SJSA1 (cell line): ENCODE measurements at places on chromosomes 11 and 22. TPM values are rescaled to one million over a fixed set of nuclear protein-coding genes. Genes with fewer than 3 reads are reported as not detected.

- DNase-seq, result no peak
Observed at GRCh38 chr22:43883719-43884415, 7.9 kb downstream of the PNPLA5 start.

Gene ANO1
- 0.72 and 1.4 TPM in 2 replicates for total RNA-seq

Gene SLC5A12
- not detected in 2 replicates for total RNA-seq

DNA sequence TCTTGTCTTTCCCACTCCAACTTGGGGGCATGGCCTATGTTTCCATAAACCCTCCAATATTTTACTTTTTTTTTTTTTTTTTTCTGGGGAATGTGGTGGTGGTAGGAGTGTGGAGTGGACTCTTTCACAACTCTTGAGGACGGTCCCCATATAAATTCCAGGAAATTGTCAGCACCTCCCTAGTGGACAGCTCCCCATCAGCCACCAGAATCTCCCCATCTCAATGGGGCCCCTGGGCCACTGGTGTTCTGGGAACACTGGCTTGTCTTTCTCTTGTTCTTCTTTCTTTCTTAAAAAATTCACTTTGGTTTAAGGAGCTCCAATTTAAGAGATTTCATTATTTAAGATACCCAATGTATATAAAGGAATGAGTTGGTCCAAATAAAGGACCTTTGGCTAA, 74.1 kb downstream of the ADM start:
- DNase-seq, result no peak

- no peak for DNase-seq
Observed at GRCh38 chr11:79438631-79439409, 2.0 kb downstream of the TENM4 start.

GRCh38 chr11:63598556-63598955, 15.7 kb downstream of the PLAAT3 start:
- no peak for DNase-seq

DNA sequence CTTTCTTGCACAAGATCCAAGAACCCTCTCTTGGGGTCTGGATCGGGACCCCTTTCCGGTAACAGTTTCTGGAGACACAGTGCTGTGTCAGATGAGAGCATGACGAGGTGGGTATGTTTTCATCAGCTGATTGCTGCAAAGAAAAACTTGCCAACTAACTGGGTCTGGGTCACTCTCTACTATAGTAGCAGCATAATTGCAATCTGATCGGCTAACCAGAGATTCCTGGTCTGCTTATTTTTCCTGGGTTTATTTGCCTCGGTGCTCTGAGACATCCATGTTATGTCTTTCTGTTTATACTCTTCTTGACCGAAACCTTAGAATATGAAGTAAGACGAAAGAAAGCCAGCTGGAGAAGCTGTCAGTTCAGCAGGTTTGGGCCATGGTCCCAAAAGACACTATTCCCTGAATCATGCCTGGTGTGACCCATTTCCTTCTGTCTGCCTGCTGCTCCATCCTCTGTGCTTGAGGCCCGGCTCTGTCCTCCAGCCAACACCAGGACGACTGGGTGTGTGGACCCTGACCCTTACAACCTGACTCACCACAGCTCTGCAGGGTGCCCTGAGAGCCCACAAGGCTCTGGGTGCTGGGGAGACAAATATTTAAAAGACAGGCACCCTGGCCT, 24.1 kb upstream of the CLMP start:
- no peak for DNase-seq

GRCh38 chr22:44224166-44224565, 43.4 kb downstream of the PARVG start:
- DNase-seq, result no peak

GRCh38 chr11:86931548-86932258, 23.5 kb downstream of the FZD4 start:
- DNase-seq, result peak; percentile 28

Gene NXPE4
- not detected in 2 replicates for total RNA-seq

DNA sequence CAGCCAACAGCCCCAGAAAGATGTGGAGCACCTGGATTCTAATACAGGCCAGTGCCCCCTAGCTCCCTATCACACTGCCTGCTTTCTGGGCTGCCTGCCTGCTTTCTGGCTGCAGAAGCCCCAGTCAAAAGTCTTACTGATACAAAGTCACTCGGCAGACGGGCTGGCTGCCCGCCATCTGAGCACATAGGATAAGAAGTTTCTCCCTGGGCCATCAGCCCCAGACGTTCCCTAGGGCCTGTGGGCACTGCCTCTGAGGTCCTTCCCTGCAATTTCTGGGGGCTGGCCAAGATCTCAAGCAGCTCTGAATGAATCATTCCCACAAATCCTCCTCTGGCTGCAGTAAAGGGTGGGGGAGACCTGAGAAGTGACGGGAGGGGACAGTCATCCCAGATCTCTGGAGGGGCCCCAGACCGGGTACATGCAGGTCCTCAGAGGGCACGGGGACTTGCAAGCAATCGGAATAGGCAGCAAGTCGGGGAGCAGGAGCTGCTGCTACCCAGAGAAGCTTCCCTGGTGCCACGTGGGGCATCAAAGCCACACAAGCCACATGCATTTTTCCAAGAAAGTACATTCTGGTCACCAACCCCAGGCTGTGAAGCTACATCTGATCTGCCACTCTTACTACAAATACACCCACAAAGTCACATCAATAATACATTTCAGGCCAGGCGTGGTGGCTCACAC, 4.7 kb downstream of the TPST2 start:
- peak; percentile 76 for DNase-seq

Gene OR5A1
- total RNA-seq, result not detected in 2 replicates

Gene C11orf86
- total RNA-seq, result not detected in 2 replicates

Gene UQCC3
- 14.9 and 30.6 TPM in 2 replicates for total RNA-seq

DNA sequence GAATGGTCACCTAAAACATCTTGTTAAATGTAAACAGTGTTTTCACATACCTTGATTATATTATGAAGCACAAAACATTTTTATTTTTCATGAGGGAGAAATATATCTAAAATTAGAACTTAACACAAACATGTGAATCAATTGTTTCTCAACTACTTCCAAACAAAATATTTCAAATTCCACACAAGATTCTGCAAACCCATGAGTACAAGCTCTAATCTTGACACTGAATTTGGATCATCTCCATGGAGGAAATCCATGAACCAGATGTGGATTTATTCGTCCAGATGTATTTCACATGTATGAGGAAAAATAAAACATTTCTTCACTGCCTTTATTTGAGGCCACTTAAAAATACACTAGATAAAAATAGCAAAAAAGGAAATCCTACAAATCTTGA, 184.2 kb downstream of the SBF2 start:
- DNase-seq, result peak; percentile 20

DNA sequence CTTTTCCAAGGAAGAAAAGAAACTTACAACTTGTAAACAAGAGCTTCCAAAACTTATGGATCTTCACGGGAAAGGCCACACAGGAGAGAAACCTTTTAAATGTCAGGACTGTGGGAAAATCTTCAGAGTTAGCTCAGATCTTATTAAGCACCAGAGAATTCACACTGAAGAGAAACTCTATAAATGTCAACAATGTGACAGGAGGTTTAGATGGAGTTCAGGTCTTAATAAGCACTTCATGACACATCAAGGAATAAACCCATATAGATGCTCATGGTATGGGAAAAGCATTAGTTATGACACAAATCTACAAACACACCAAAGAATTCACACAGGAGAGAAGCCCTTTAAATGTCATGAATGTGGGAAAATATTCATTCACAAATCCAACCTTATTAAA, 32.4 kb downstream of the GAB2 start:
- no peak for DNase-seq

Gene SCUBE1
- not detected in 2 replicates for total RNA-seq

GRCh38 chr11:2790568-2790921, 90.8 kb upstream of the KCNQ1OT1 start:
- no peak for DNase-seq

GRCh38 chr11:27910186-27910931, 197.6 kb downstream of the KIF18A start:
- DNase-seq, result peak; percentile 87

Gene PKP3
- total RNA-seq, result 1.9 and 5.7 TPM in 2 replicates

Gene MAFF
- total RNA-seq, result 45.7 and 52.1 TPM in 2 replicates

DNA sequence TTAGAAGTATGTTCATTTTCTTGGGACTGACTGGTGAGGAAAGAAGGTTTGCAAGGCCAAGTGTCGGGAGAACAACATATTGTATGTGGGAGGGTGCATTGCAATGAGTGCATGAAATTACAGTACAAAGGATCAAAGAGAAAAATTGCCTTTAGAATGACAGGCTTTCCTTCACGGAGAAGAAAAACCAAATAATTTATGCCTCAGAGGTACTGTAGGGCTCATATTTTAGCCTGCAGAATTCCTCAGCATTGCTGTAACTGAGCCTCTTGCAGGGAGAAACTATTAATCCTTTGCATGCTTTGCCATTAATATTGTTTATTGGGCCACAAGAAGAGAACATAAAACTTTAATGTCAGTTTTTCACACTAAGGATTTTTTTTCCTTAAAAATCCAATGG, 60.1 kb downstream of the LRRC4C start:
- no peak for DNase-seq

GRCh38 chr11:126008956-126009355, 53.7 kb downstream of the CDON start:
- DNase-seq, result no peak

Gene MMP12
- total RNA-seq, result 0.05 TPM in 1 of 2 replicates, not detected in the other

- no peak for DNase-seq
Observed at GRCh38 chr11:125267548-125267947, 103.0 kb downstream of the PKNOX2 start.

Gene GSTT2
- 1.2 TPM in 1 of 2 replicates, not detected in the other for total RNA-seq

DNA sequence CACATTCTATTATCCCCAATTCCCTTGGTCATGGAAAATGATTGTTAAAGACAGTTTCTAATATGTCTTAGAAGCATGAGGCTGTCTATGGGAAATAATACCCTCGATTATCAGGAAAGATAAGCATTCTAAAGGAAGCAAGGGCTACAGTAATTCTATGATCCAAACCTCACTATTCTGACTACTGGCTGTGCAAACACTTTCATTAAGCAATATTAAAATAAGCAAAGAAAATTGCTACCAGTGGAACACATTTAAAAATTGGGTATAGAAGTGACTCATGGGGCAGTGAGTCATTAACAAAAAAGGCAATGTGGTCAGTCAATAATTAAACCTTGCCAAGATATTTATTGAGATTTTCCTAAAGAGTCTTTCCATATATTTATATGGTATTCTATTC, 1415.2 kb upstream of the TENM4 start:
- no peak for DNase-seq

Gene PHOX2A
- not detected in 2 replicates for total RNA-seq

DNA sequence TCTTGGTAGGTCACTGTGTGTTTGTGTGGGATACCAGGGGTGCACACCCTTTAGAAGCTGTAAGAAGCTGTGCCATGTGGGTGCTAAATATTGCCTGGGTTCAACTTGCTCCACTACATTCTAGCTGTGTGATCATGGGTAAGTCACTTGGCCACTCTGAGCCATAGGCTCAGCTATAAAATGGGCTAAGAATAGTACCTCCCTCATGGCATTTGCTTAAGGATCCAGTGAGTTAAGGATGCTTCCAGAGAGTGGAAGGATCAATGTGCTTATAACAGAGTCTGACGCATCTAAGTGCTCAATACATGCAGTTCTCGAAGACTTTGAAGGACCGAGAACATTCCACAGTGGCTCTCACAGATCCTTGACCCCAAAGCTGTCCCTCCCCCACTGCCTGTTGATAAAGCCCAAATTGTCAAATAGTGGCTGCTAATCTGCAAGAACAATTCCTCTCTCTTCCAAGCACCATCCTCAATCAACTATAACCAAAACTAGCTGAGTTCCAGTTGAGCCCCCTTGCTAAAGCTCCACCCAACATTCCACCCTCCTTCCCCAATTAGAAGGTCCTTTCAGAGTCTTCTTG, 13.2 kb upstream of the TMPRSS6 start:
- DNase-seq, result no peak

GRCh38 chr22:50473088-50473487, 1.7 kb downstream of the SBF1 start:
- no peak for DNase-seq

GRCh38 chr11:111718436-111718835, 47.8 kb downstream of the PPP2R1B start:
- peak; percentile 61 for DNase-seq

Gene PDGFB
- total RNA-seq, result 0.13 TPM in 1 of 2 replicates, not detected in the other
